ENCODE measurements at places on chromosomes 3 and 15. TPM values are rescaled to one million over a fixed set of nuclear protein-coding genes. Genes with fewer than 3 reads are reported as not detected.

AP4E1 gene
- 11.9 TPM for total RNA-seq

SMCO1 gene
- not detected for total RNA-seq

LMCD1 gene
- total RNA-seq, result 852 TPM

- H3K36me3 ChIP-seq, result no peaks in the 10 kb centered on the region
- no peak overlapping the region for H3K27ac ChIP-seq
- no peaks in the 10 kb centered on the region for H3K27me3 ChIP-seq
Observed at GRCh38 chr3:54347933-54348332, 225.6 kb downstream of the CACNA2D3 start.

- no peaks in the 10 kb centered on the region for H3K27me3 ChIP-seq
- DNase-seq, result no peak
- no peak overlapping the region for H3K27ac ChIP-seq
Observed at GRCh38 chr3:123458255-123458654, 9.4 kb upstream of the ADCY5 start.

- no peaks in the 10 kb centered on the region for H3K36me3 ChIP-seq
- H3K27ac ChIP-seq, result no peak overlapping the region
- no peaks in the 10 kb centered on the region for H3K27me3 ChIP-seq
- DNase-seq, result no peak
Observed at GRCh38 chr3:174294616-174295015, 564.5 kb upstream of the NAALADL2 start.

DNA sequence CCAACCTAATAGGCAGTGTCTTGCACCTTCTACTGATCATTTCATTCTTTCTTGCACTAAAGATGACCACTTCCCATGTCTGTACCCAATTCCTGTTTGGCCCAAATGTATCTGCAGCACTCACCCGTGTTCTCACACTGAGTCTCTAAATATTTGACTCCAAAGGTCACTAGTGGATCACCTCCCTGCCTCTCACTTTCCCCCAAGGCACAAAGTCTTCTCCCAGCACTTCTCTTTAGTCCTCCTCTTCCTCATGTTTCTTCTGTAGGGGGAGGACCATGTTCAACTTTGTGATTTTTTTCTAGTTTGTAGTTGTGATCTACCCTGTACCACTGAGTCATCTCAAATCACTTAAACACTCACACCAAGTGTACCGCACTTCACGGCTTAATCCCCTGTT lies 13.9 kb downstream of the NR1I2 start:
- H3K27me3 ChIP-seq, result no peaks in the 10 kb centered on the region
- H3K4me1 ChIP-seq, result no peaks in the 10 kb centered on the region
- no peaks in the 10 kb centered on the region for H3K36me3 ChIP-seq
- H3K27ac ChIP-seq, result no peak overlapping the region
- H3K4me3 ChIP-seq, result no peak overlapping the region

- peaks cover 3% of the 10 kb centered on the region for H3K4me1 ChIP-seq
- H3K36me3 ChIP-seq, result no peaks in the 10 kb centered on the region
- no peaks in the 10 kb centered on the region for H3K27me3 ChIP-seq
- no peak overlapping the region for H3K4me3 ChIP-seq
Observed at GRCh38 chr3:168495270-168495669, 399.5 kb upstream of the GOLIM4 start.

DNA sequence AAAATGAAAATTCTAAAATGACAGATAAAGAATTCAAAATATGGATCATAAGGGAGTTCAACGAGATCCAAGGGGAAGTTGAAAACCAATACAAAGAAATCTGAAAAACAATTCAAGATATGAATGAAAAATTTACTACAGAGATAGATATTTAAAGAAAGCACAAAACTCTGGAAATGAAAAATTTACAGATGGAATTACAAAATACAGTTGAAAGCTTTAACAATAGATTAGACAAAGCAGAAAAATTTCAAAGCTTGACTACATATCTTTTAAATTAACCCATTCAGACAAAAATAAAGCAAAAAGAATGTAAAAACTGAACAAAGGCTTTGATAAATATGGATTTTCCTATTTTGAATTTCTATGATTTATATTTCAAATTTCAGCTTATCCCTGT lies 211.1 kb downstream of the SLC9A9 start:
- no peak overlapping the region for H3K4me3 ChIP-seq
- H3K27me3 ChIP-seq, result no peaks in the 10 kb centered on the region
- no peak overlapping the region for H3K27ac ChIP-seq

GRCh38 chr15:47987908-47988532 lies 132.8 kb upstream of the SLC24A5 start:
- no peak overlapping the region for H3K4me3 ChIP-seq
- H3K27ac ChIP-seq, result no peak overlapping the region
- no peaks in the 10 kb centered on the region for H3K27me3 ChIP-seq
- DNase-seq, result no peak
- H3K4me1 ChIP-seq, result no peaks in the 10 kb centered on the region

DNA sequence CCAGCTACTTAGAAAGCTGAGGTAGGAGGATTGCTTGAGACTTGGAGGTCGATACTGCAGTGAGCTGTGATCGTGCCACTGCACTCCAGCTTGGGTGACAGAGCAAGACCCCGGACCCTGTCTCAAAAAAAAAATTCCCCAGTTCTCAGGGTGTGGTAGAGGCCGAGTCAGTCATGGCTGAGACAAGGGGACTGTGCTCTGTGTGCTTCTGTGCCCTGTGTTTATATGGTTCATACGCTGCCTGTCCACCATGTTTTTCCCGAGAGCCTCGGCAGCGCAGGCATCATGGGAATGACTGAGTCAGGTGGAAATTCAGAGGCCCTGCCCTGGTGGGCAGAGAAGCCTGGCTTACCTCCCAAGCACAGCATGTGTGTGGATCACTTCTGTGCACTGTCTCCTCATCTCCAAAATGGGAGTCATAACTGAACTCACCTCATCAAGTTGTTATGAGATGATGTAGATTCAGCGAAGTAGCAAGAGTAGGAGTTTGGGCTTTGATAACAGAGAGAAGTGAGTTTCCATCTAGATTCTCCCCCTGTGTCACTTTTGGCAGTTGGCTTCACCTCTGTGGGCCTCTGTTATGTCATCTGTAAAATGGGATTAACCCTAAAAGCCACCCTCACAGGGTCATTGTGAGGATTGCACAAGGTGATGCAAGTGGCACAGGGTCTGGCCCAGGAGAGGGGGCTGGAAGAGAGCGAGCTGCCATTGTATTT lies 56.9 kb downstream of the FLNB start:
- peak overlapping the region; percentile 80 for H3K27ac ChIP-seq
- H3K27me3 ChIP-seq, result no peaks in the 10 kb centered on the region
- DNase-seq, result no peak
- H3K4me1 ChIP-seq, result peaks cover 96% of the 10 kb centered on the region

Measured in thoracic aorta (tissue), 2 donors.